ENCODE measurements at places on chromosomes 5 and 9.

DNA sequence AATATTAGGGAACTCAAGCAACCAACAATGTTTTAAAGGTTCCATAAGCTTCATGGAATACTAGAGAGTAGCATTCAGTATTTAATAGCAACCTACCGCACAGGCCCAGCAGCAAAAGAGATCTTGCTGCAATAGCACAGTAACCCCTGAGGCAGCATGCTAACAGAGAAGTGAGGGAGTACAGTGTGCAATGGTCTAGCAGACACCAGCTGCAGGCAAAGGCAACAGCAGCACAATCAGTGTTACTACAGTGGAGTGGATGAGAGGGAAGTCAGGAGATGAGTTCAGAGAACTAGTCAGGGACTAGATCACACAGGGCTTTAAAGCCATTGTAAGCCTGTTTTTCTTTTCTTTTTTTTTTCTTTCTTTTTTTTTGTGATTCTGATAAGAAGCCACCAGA is 2.8 kb downstream of the TICAM2 start:
- DNase-seq, result no peak

DNA sequence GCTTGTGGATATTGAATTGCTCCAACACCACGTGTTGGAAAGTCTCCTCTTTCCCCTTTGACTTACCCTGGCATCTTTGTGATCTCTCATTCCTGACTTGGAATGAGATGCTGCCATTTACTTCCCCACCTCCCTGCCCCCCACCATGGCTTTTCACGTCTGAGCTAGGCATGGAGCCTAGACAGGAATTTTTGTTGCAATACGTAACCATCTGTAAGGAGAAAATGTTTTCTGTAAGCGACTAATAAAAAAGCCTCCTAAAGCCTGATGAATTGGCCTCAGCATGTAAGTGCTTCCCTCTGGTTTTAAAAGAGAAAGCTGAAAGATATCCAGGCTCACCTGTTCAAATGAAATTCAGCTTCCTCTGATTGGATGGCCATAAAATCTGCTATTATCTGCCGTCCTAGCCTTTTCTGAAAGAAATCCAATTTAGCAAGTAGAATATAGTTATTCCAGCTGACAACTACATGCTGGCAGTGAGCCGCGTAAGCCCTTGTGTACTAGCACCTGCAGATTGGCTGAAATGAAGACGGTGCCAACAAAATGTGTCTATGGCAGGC is 200.1 kb downstream of the NSG2 start:
- no peak for DNase-seq

DNA sequence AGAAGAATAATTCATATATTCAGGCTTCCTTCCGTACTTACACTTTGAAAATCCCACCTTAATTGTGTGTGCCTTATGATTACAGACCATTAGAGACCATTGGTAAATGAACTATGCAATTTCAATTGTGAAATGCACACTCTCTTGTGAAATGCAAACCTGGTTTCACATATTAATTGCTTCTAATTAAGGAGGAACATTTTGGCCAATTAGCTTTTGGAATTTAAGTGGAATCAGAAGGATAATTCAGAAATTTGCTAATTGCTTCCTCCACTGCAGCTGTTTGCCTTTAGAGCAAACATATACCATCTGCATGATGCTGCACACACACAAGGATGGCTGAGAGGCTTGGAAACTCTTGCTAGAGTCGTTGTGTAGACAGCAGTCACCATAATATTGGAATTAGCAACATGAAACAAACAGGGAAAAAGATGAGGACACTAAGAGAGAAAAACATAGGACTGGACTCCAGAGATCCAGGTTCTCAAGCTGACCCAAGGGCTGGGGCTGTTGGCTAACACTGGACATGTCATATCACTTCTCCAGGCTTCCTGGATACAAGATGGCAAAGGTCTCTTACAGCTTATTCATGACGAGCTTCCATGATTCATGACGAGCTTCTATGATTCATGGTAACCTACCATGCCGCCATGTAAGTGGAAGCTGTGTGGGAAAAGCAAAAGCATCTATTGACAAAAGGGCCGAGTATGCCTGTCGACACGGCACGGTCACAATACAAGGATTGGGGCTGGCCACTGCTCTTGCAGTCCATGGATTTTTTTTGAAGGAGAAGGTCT is 78.0 kb downstream of the PTCH1 start:
- no peak for DNase-seq

GRCh38 chr5:76223696-76224095 is 140.5 kb downstream of the SV2C start:
- DNase-seq, result no peak

GRCh38 chr9:129834489-129835127 is 467 bp downstream of the C9orf78 start:
- DNase-seq, result no peak

DNA sequence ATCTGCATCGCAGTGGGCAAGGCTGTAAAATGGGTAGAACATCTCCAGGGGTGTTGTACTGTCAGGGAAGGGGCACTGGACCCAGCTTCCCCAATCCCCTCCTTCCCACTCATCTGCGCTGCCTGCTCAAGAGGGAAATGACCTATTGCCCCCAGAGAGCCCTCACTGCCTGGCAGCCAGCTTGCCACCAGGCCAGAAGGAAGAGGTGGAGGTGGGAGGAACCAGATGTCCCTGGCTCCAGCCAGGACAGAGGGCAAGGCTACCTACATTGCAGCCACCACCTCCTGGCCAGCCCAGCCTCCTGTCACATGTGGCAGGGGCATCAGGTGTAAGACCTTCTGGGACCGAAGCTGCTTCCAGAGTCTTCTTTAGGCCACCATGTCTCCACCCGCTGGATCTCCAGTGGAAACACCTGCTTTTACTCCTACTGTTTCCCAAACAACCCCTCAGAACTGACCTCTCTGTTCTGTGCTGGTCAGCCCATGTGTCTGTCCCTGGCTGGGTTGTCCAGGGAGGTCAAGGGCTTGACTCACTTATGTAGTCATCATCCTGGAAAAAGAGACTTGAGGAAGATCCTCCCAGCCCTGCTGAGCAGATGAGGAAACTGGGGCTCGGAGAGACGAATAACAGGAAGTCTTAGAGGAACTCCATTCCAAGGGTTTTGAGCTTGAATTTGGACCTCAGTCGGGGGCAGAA is 42.3 kb downstream of the JADE2 start:
- DNase-seq, result no peak

DNA sequence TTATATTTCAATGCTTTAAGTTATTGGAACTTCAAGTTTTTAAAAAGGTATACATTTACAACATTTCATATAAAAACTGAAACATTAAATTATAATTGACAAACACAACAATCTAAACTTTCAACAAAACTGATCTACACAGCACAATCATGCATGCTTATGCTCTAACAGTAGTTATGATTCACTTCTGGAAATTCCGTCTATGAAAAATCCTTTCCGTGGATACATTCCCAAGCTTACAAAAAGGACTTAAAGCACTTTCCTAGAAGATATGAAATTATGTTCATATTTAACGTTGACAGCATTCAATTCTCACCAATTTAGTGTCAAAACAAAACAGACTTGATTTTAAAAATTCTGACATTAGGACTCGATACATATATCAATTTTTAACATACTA is 3.7 kb downstream of the HNRNPH1 start:
- DNase-seq, result no peak

DNA sequence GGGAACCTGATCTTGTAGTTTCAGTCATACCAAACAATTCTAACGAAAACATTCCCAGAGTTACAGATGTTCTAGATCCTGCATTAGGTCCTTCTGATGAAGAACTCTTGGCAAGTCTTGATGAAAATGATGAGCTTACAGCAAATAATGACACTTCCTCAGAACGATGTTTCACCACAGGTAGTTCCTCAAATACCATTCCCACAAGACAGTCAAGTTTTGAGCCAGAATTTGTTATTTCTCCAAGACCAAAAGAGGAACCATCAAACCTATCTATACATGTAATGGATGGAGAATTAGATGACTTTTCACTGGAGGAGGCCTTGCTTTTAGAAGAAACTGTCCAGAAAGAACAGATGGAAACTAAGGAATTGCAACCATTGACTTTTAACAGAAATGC is 21.0 kb downstream of the RMI1 start:
- no peak for DNase-seq

DNA sequence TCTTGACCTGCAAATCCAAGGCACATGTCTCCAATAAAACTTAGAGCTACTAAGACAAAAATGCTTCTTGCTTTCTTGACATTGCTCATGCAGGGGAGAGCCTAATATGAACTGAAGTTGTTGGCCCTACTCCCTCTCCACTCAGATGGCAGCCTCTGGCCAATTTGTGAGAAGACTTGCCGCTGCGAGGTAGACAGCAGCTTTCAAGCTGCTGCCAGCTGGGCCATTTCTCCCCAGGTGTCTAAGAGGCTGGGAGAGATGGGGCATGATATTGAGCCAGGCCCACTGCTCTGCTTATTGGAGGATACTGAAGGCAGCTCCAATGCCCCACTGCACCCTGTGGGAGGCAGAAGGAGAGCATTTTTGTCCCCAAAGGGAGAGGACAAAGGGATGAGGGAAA is 380.5 kb downstream of the RASEF start:
- DNase-seq, result no peak

- DNase-seq, result no peak
Measured at GRCh38 chr9:120377268-120378159, 202.5 kb downstream of the CDK5RAP2 start.
